ENCODE measurements at places on chromosomes 2 and 18. TPM values are rescaled to one million over a fixed set of nuclear protein-coding genes. Genes with fewer than 3 reads are reported as not detected.

Gene ZAP70
- total RNA-seq = 197 TPM

GRCh38 chr18:11808001-11808855 is 43.0 kb upstream of the CHMP1B start:
- DNase-seq = no peak

GRCh38 chr18:68418226-68418868 is 296.6 kb downstream of the TMX3 start:
- DNase-seq = no peak

GRCh38 chr2:118954297-118955060 is 12.5 kb downstream of the MARCO start:
- no peak for DNase-seq

GRCh38 chr18:48835119-48835518 is 115.6 kb downstream of the SMAD7 start:
- DNase-seq = no peak

DNA sequence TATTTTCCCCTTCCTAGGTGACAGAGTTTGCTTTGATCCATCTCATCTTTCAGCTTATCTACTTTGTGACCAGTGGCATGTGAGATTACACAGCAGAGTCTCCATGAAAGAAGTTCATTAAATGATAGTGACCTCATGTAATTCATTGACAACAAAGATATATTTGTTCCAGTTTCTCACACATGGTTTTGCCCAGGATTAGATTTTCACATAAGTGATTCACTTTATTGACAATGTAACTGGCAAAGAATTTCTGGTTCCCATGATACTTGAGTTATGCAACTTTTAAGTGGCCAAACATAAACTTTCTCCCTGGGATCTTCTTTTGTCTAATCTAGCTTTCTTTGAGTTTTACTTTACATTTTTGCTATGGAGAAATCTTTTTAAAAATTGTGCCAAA is 50.0 kb downstream of the MC4R start:
- no peak for DNase-seq

- no peak for DNase-seq
Observed at GRCh38 chr2:105321875-105322646, 7.5 kb downstream of the TGFBRAP1 start.

- DNase-seq = no peak
Observed at GRCh38 chr18:10926621-10927161, 222.7 kb downstream of the PIEZO2 start.

DNA sequence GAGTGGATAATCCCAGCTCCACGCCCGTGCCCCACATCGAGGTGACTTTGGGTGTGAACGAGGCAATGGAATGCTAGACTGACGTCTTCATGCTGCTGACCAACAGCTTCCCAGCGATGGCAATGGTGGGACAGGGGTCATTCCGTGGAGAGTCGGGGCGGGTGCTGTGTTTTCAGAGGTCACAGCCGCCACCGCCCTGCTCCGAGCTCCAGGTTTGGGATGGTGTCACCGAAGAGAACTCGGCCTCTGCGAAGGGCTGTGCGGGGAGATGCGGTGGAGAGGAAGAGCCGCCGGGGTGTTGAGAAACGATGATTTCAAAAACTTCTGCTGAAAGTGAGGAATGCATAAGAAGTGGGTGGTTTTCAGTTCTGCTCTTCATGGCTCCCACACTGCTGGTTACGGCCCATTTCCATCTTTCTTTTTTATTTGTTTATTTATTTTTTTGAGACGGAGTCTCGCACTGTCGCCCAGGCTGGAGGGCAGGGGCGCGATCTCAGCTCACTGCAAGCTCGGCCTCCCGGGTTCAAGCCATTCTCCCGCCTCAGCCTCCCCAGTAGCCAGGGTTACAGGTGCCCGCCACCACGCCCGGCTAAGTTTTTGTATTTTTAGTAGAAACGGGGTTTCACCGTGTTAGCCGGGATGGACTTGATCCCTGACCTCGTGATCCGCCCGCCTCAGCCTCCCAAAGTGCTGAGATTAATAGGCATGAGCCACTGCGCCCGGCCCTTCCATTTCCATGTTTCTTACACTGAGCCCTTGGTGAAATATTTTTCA is 142.6 kb downstream of the RTP5 start:
- DNase-seq = no peak

- DNase-seq = no peak
Observed at GRCh38 chr2:81303321-81303720, 998.8 kb upstream of the LRRTM1 start.

DNA sequence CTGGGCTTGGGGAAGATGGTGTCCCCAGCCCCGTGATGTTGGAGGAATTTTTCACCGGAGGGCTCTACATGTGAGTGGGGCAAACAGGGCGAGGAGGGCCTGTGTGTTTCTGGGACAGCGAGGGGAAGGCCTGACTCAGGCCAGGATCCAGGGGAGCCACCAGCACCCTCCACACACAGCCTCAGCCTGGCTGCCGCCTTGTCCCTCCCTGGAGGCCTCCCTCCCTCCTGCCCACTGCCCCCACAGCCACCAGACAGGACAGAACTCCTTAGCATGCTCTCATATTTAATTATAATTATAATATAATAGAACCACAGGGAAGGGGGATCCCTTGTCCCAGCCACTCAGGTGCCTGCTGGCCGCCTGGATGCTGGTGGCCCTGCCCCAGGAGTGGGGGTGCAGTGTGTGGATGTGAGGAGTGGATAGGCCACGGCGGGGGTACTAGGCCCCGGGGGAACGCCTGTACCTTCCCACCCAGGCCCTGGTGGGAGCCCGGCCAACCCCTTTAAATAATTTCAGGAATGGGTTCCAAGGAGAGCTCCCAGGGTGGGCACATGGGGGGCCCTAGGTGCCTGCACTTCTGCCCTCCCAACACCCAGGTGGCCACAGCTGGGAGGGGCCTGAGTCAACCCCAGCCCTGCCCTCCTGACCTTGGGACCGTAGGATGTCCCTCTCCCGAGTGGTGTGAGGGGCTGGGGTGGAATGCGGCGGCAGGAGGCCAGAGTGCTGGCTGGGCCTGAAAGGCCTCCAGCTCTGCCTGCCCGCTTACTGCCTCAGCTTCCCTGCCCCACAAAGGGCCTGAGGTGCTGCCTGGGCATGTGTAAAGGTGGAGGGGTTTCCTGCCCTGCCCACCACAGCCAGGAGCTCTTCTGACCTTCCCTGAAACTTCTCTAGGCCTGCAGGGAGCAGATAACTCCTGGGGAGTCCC is 8.8 kb downstream of the PDCD1 start:
- DNase-seq = no peak
